Renal cortex interstitium (tissue), 15 donors: ENCODE measurements at places on chromosomes 1 and 21. TPM values are rescaled to one million over a fixed set of nuclear protein-coding genes. Genes with fewer than 3 reads are reported as not detected.

BMP8B gene
- 5.1 TPM for polyA plus RNA-seq

TMEM240 gene
- 4.0 TPM for polyA plus RNA-seq

FCRL5 gene
- 0.23 TPM for polyA plus RNA-seq

ADAM30 gene
- polyA plus RNA-seq, result not detected

SEC16B gene
- polyA plus RNA-seq, result 3.4 TPM

DNA sequence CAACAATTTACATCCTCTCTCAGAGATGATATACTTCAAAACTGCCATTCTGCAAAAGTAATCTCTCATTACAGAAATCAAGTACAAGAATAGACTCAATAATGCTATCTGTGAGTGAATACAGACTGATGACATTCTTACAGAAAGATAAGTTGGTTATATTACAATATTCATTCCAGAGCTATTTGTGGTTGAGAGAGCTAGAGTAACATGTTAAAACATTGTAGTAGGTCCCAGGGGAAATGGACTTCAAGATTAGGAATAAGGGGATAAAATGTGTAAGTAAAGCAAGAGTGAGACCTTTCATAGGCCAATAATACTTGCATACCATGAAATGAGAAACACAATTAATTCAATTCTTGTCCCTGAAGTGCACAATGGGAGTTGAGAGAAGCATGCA, 1.5 kb downstream of the F13B start:
- no peak for DNase-seq

- no peak for DNase-seq
Measured at GRCh38 chr1:157136133-157136532, 2.1 kb downstream of the ETV3 start.

DNA sequence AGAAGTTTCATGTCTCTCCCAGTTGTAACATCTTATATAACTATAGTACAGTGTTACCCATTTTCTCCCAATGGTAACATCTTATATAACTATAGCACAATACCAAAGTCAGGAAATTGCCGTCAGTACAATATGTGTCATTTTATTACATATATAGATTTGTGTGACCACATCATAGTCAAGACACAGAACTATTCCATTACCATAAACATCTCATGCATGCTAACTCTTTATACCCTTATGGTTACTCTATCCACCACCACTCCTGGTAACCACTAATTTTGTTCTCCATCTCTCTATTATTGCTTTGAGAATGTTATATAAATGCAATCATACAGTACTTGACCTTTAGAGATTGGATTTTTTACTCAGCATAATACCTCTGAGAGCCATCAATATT, 120.7 kb downstream of the BACH1 start:
- DNase-seq, result no peak

DNA sequence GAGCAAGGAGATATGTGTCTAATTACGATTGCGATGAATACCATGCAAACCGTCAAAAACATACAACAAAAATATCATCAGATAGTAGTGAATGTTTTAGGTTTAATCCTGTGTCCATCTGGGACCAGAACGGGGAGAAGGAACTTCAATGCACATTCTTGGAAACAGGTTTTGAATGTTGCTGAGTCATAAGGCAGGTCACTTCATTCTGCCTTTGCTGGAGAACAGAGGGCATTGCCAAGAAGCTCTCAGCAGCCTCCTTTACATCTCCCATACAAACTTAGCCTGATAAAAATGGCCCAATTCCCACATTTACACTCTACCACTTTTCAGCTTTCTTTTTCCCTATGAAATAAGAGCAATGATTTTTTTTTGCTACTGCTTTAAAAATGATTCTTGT, 78.0 kb upstream of the KCNJ6 start:
- no peak for DNase-seq

- DNase-seq, result no peak
Measured at GRCh38 chr1:162151900-162152829, 82.7 kb downstream of the NOS1AP start.
